ENCODE measurements at places on chromosomes 6 and 20.

- no peak for DNase-seq
Observed at GRCh38 chr6:14728396-14729024, 517.4 kb upstream of the JARID2 start.

DNA sequence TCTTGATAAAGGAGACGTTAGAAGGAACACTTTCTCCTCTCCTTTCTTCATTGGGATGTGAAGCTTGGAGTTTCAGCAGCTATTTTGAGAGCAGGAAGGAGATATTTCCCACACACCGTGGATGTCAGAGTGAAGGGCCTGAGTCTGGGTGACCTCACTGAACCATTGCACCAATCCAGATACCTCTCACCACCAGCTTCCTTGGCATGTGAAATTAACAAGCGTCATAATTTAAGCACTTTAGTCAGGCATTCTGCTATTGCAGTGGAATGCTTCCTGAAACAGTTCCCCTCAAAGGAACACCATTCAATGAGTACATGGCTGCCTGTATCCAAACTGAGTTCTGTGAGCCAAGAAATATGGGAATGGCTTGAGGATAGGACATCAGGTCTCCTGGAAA, 83.7 kb downstream of the CHMP4B start:
- no peak for DNase-seq

- DNase-seq = no peak
Observed at GRCh38 chr6:7878401-7878964, 32.1 kb downstream of the TXNDC5 start.

DNA sequence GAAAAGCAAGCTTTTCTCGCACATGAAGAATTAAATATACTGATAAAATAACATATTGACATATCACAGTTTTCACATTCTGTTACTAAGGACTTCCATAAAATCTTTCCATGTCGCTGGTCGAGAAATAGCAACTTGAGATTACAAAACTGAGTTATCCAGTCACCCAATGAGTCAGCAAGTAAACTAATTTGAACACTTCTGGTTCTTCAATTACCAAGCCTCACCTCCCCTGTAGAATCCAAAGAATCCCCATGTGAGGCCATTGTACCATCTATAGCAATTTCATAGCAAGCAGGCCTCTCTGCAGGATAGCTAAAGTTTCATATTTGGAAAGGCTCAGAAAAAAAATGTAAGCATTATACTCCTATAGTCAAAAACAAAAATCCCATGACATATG, 87.3 kb downstream of the PKHD1 start:
- no peak for DNase-seq

GRCh38 chr6:68059261-68059660, 575.8 kb upstream of the ADGRB3 start:
- DNase-seq = no peak

DNA sequence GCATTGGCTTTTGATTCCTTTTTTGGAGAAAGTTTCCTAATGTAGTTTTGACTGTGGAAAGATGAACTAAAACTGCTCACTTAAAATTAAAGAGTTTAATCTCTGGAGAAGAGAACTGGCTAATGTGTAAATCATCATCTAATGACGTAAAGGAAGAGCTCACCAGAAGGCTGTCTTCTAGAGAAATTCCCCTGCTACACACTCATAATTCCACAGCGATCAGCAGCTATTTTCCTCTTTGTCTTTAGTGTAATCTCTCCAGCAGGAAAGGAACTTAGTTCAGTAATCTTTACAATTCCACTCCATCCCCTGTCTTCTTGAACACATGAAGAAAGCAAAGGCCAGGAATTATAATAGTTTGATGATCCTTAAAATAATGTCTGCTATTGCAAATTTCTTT, 15.8 kb downstream of the SPTLC3 start:
- DNase-seq = no peak

- DNase-seq = no peak
Observed at GRCh38 chr6:139577124-139577762, 202.8 kb upstream of the CITED2 start.

DNA sequence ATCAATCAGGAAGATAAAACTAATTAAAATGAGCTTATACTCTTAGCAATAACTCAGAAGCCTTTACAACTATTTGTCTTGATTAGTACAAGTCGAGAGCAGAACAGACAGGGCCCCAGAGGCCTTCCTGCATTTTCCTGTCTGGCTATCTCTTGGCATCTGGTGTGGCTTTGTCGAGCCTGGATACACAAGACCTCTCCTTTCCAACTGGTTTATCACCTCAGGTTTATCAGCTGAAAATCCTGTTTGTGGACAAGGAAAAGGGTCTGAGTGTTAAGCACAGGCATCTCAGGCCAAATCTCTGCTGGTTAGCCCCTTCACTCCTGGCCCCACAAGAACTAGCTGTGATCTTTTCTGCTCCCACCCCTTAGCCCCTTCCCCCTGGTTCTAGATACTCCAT, 32.6 kb downstream of the BAK1 start:
- DNase-seq = no peak

DNA sequence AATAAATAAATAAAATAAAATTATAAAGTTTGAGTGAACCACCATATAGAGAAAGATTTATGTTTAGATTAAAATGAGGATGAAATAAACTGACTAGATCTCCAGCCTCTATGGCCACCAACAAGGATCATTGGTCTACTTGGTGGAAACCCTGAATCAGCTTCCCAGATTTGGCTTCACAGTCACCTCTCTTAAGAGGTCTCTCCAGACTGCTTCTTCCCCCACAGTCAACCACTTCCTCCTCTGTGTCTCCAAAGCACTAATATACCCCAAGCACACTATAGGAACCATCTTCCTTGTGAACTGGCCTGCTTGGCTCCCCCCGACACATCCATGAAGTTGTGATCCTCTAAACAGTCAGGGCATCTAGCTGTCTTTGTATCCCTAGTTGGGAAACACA, 529.6 kb upstream of the RNF217 start:
- no peak for DNase-seq

DNA sequence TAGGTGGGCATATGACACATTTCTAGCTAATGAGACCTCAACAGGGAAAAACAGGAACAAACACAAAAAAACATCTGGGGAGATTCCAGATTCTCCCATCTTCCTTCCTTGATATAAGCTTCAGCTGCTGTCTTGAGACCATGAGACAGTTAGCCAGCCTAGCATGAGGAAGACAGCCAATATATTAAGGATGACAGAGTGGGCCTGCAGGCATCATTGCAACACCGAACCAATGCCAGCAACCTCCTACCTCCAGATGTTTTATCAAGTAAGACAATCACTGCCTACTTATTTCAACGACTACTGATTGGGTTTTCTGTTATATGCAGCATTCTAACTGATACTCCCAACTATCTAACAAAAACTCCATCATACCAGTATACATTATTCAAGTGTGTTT, 119.0 kb downstream of the ISM1 start:
- DNase-seq = no peak

DNA sequence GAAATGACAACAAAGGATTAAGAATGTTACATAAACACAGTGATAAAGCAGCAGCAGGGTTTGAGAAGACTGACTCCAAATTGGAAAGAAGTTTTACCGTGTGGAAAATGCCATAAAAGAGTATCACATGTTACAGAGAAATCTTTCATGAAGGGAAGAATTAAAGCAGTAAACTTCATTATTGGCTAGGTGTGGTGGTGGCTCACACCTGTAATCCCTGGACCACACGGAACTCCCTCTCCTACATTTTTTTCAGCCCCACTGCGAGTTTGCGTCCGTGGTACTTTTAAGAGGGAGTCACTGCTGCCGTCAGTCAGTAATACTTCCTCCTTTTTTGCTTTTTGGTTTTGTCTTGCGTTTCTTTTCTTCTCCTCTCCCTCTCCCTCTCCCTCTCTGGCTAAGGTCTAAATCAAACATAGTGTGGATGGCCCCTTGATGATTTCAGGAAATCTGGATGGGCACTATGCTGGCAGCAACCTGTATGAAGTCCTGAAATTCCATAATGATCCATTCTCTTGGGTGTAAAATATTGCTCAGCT, 112.3 kb downstream of the MAN1A1 start:
- no peak for DNase-seq

DNA sequence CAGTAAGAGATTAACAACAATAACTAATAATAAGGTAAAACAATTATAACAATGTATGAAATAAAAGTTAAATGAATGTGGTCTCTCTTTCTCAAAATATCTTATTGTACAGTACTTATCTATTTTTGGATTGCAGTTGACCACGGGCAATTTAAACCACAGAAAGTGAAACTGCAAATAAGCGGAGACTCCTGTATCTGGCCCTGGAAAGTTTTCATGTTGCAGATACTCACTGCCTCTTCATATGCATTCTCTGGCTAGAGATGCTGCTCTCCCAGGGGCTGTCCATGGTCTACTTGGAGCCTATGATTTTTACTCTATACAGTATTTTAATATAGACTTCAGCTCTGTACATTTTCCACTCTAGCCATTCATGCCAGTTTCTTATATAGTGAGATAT, 230.8 kb downstream of the FUT9 start:
- DNase-seq = no peak

- DNase-seq = no peak
Observed at GRCh38 chr6:137536104-137536773, 42.0 kb upstream of the OLIG3 start.

DNA sequence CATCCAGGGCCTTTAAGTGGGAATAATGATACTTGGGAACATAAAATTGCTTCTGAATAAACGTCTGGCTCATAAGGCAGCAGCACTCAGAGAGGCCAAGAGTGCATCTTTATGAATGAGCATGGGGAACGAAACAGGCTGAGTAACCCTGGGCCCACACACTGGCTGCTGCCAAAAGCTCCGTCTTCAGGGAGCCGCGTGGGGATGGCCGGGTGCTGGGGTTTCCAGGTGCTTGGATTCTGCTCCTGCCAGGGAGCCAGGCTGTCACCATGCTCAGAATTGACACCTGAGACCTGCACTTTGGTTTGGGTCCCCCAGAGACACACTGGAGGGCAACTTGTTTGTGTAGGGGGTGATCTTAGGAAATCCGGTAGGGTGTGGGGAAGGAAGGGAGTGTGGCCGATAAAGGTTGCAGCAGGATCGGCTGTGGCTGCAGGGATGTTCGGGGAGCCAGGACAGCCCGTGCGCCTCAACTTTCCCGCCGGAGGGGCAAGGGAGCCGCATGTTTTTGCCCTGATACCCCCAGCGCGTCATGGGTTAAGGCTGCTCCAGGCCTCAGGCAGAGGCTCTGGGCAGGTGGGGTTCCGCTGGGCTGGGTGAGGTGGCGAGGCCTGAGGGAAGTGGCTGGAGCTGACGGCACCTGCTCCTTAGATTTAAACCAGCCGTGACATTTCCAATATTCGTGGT, 101.8 kb downstream of the YTHDF1 start:
- DNase-seq = no peak

DNA sequence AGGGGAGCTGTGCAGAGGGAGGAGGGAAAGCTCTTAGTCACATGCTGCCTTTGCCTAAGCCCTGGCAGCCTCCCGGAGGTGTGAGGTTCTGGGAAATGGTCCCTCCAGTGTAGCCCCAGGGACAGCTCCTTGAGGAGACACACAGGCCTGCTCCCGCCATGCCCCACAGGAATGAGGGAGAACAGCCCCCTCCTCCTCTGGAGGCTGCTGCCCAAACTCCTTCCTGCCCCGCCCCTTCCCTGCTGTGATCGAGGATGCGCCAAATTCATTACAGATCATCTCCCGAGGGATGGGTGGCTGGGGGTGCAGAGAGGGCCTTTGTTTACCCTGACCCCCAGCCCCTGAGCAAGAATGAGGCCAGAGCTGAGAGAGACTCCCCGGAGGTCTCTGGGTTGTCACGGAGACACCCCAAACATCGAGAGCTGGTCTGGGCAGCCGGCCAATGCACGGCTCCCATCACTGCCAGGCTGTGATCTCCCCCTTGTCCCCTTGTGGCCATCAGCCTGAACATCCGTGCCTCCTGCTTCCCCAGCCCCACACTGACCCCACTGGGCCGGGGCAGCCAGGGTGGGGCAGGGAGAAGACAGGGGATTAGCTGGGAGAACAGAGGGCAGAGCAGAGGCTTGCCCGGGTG, 8.4 kb downstream of the CYP21A2 start:
- no peak for DNase-seq

GRCh38 chr6:111565326-111566221, 40.1 kb downstream of the TRAF3IP2 start:
- peak; percentile 81 for DNase-seq

- peak; percentile 99 for DNase-seq
Observed at GRCh38 chr6:150622941-150623874, 23.5 kb downstream of the PLEKHG1 start.

DNA sequence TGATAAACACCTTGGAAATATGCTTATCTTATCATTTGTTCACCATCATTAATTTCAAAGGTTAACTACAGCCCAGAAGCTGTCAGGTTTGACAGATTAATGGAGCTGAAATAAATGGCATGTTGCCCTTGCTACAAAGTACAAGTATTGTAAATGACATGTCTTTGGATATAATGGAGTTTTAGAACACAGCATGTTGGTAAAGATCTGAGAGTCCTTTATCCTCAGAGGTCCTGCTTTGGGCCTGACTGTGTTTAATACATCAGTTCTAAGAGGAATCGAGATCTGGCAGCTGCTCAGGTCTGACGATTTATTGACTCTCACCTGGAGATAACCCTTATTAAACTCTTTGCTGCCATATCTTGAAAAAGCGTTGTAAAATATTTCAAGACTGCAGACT, 222.7 kb upstream of the OPRM1 start:
- DNase-seq = no peak

GRCh38 chr20:8399947-8400346, 267.9 kb downstream of the PLCB1 start:
- no peak for DNase-seq

- no peak for DNase-seq
Observed at GRCh38 chr6:33248643-33248931, 23.1 kb downstream of the VPS52 start.

DNA sequence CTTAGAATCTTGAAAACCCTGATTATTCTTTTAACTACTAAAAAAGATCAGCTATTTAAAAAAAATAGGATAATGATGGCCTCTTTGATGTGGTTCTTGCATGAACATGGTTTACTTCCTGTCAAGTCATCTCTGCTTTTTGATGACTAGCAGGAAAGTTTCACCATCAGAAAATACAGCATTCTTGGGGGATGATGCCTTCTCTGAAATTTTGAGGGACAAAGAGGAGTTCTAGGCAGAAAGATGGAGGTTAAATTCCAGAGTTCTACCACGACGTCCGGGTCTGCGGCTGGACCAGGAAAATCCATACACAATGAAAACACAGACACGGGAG, 130.4 kb downstream of the OLIG3 start:
- no peak for DNase-seq

DNA sequence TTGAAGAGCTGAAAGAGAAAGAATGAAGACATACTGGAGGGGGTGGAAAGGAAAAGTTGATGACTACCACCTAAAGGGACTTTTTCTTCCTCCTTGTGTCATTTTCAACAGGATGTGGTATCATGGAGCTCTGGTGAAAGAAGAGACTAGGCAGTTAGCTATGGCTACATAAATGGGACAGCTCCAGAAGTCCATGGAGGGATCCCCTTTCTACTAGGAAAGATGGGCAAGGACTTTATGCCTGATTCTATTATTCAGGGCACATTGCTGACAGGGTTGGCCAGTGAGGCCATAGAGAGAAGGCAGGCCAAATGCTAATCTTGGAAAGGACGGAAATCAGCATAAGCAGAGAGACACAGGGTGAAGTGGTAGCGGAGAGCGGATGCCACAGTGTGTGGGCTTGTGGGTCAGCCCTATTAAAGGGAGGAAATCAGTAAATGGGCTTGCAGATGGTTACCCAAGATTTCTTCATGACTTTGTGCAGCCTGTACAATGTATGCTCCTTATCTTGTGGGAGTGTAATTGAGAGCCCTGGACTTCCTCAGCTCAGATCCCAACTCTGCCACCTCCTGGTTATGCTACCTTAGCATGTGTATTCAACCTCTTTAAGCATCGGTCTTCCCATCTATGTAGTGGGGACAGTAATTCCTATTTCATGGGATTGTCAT, 77.4 kb upstream of the TMEM170B start:
- no peak for DNase-seq

Measured in NCI-H524 treated with DMSO at 0.1 percent for 48 hours (cell line).